ENCODE measurements at places on chromosomes 3 and 15. TPM values are rescaled to one million over a fixed set of nuclear protein-coding genes. Genes with fewer than 3 reads are reported as not detected.

Gene TMCO5A
- total RNA-seq = not detected

Gene HEG1
- 22.4 TPM for total RNA-seq

GRCh38 chr15:26890451-26890850 is 23.6 kb downstream of the GABRA5 start:
- no peak for DNase-seq
- no peaks in the 10 kb centered on the region for H3K36me3 ChIP-seq
- no peak overlapping the region for H3K27ac ChIP-seq

DNA sequence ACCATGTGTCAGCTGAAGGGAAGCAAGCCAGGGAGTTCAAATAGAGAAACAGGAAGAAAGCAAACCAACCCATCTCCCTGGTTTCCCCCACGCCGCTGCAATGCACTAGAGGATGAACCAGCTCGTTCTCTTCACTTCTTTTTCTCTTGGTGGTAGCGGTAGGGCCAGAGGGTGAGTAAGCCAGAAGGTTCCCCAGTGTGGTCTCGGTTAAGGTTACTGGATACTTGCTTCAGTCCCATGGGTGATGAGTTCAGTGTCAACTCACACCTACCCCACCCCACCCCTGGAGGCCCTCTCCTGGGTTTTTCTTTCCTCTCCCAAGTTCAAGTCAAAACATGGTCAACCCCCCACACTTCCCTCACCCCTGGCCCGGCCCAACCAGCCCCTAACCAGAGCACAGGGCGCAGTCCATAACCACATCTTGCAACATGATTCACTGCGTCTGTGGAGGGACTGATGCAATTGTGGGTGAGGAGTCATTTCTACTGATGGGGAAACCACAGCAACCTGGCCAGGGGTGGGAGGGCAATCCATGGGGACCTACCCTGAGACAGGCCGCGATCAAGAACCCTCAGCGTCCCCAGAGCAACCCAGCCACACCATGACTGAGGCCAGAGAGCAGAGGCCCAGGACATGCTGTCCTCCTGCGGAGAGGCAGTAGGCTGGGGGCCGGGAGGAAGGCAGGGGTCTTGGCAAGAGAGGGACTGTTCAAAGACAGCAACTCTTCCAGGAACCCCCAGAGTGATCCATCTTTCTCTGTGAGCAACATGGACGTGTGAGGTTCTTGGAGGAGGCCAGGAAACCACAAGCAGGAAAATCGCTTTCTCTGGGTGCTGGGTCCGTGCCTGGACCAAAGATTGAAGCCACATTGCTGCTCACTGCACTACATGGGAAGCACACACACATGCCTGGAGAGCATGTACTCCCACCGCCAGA is 276.6 kb downstream of the UACA start:
- no peaks in the 10 kb centered on the region for H3K4me1 ChIP-seq
- H3K36me3 ChIP-seq = no peaks in the 10 kb centered on the region
- H3K27me3 ChIP-seq = no peaks in the 10 kb centered on the region
- H3K4me3 ChIP-seq = no peak overlapping the region
- no peak for DNase-seq

Gene IP6K1
- total RNA-seq = 39.5 TPM

- no peaks in the 10 kb centered on the region for H3K4me1 ChIP-seq
- no peaks in the 10 kb centered on the region for H3K27me3 ChIP-seq
- no peaks in the 10 kb centered on the region for H3K36me3 ChIP-seq
Measured at GRCh38 chr3:16589867-16590624, 15.2 kb downstream of the DAZL start.

DNA sequence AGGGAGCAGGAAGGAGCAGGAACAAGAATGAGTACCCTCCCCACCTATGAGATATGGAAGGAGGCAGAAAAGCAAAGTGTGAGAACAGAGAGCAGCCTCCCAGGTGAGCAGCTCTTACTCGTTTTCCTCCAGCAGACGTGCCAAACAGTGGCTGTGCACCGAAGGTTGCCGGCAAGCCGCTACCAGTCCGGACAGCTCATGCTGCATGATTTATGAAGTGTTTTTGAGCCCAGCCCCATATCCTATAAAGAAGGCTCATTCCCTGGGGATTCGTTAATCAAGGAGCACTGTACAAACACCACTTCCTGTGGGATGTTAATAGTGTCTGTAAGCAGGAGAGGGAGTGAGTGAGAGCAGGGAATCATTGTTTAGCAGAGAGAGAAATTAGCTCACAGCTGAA is 118.3 kb upstream of the FOXB1 start:
- no peaks in the 10 kb centered on the region for H3K36me3 ChIP-seq
- no peak overlapping the region for H3K4me3 ChIP-seq

Gene NPAP1
- not detected for total RNA-seq

DNA sequence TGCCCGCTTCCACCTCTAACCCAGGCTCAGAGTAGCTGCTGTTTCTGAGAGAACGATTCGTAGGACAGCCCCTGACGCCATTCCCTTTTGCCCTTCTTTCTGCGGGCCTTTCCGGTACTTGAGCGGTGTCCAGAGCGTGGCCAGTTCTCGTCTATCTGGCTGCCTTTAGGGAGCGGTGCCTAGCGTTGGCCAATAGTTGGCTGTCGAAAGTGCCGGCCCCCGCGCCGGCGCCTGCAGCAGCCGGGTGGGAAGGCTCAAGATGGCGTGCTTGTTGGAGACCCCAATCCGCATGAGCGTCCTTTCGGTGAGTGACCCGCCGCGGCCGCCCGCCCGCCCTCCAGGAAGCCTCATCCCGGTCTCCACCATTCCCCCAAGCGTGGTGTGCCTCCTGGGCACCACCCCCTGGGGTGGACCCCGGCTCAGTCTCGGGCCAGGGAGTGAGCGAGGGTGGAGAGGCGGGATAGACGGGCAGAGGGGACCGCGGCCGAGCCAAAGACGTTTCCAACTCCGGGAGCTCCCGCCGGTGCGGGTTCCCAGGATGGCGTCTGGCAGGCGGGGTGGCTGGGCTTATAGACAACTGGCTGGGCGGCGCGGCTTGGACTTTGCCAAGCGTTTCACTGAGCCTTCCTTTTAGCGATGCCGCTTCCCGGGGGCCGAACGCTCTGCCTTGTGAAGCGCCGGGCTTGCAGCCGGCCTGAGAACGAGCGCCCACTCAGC is at the start of gene ARMC8:
TSS of gene ARMC8 (plus strand) at position 6 of the 717 bp plus-strand sequence. CDS start at position 260, 254 bp downstream.
- DNase-seq = peak; percentile 85
- peaks cover 28% of the 10 kb centered on the region for H3K4me1 ChIP-seq
- peaks cover 1% of the 10 kb centered on the region for H3K36me3 ChIP-seq
- peak within 1 kb of the TSS; percentile 99 for H3K4me3 ChIP-seq
- H3K27ac ChIP-seq = peak within 1 kb of the TSS; percentile 98
- no peaks in the 10 kb centered on the region for H3K27me3 ChIP-seq

Gene ZDHHC19
- total RNA-seq = not detected

DNA sequence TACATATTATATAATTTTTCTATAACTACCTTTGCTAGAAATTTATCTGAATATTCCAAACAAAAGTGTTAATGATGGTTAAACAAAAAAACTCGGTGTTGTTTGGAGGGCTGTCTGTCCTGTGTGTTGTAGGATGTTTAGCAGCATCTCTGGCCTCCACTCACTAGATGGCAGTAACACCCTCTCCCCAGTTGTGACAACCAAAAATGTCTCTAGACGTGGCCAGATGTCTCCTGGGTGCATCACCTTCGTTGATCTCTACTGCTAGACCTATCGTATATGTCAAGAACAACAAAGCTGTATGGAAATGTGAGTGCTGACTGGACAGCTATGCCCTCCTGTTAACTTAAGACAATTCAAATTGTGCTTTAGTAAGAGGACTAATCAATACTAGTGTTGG is 14.1 kb downstream of the ANKRD34C start:
- H3K4me3 ChIP-seq = no peak overlapping the region
- H3K4me1 ChIP-seq = no peaks in the 10 kb centered on the region
- H3K27ac ChIP-seq = no peak overlapping the region

DNA sequence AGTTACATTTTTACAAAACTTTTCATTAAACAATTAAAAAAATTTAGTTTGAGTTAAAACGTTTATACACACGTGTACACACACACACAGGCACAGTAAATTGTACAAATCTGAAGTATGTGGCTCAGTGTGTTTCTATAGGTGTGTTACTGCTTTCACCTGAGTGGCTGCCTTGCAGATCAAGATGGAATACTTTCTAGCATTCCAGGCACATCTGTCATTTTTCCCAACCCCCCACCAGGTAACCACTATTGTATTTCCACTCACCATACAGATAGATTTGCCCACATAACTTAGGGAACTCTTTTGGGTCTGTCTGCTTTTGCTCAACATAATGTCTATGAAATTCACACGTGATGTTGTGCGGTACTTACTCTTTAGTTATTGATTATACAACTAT is 141.1 kb downstream of the PTPRG start:
- no peaks in the 10 kb centered on the region for H3K4me1 ChIP-seq
- H3K36me3 ChIP-seq = no peaks in the 10 kb centered on the region
- H3K27ac ChIP-seq = no peak overlapping the region
- no peaks in the 10 kb centered on the region for H3K27me3 ChIP-seq
- no peak overlapping the region for H3K4me3 ChIP-seq

DNA sequence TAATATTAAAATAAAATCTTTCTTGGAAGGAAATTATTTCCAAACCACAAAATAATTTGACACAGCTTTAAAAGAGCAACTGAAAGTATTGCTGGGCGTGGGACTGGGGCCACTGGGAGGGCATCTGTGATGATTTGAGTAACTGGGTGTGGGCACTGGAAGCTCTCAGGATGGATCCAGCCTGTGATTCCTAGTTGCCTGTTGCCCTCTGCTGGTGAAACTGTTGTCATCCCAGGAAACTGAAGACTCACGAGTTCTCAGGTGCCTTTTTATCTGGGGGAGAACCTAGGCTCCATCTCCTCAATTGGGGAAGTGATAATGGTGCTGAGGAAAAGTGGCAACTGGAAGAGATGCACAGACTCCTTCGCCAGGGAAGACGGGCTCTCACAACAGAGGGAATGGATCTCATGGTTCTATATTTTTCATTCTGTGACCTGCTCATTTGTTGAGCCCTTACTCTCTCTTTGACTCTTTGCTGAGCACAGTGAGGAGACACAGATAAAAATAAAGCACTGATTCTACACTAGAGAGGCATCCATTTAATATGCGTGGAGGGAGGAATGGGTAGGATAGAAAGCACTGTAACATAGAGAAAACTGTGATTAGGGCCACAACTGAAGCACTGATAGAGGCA is 61.6 kb downstream of the TPRG1 start:
- H3K36me3 ChIP-seq = no peaks in the 10 kb centered on the region
- DNase-seq = no peak
- H3K4me3 ChIP-seq = no peak overlapping the region
- H3K27ac ChIP-seq = no peak overlapping the region
- no peaks in the 10 kb centered on the region for H3K27me3 ChIP-seq

Gene TMEM40
- 82.2 TPM for total RNA-seq
